ENCODE measurements at places on chromosomes 13 and 19.

DNA sequence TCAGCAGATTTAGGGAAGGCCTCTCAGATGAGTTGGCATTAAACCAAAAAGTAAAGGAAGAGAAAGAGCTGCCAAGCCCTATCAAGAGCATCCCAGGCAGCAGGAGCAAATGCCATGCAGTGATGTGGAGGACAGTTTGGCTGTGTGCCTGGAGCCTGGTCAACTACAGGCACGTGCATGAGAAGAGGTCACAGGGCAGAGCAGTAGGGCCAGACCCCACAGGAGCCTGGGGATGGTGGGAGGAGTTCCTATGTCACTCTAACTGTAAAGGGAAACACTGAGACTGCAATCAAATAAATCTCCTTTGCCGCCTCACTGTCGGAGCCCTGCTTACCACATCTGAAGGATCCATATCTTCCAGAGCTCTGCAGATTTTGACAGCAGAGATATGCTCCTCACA is 240.5 kb downstream of the ENOX1 start:
- DNase-seq = no peak

DNA sequence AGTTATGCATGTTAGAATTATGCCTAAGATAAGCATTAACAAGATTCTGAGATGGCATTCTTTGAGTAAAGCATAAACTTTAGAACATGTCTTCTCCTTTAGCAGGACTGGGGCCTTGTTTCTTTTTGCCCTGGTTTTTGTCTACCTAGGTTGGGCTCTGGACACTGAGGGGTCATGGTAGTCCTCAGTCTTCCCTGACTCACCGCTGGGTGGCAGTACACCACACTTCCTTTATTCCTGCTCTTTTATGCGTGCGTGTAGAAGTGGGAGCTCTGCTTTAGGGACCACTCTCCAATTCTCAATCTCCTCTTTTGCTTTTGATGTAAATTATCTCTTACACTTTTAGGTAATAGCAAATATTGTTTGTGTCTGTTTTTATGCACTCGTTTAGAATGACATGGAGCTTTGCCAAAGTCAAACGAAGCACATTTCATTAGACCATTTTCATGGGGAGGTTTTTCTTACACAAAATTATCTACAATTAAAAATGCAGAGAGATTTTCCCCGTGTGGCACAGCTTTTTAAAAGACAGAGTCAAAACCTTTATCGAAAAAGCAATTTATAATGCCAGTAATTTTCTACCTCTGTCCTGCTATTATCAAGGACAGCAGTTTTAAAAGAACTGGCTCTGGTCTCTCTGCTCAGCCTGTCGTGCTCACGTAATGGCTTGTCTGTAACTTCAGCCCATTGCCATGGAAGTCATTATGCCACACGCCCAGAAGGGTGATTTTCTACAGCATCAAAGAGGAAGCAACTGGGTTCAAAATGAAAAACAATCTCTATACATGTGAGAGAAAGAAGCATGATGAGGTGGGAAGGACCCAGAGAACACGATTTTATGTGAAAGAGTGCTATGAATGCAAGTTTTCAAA is 413.9 kb downstream of the COG6 start:
- DNase-seq = no peak

DNA sequence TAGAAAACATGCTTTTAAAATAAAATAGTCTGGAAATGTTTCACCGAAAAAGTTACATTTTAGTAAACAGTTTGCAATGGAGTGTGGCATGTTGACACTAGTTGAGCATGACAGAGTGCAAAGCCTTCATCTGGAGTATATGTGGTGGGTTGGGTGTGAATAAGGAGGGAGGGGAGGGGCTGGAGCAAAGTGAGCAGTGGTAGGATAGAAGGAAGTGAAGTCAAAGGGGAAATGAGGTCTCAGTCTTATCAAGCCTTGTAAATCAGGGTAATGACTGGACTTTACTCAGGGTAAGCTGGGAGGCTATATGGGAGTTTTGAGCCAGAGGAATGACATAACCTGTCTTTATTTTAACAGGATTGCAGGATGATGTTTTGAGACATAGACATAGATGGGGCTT is 222.8 kb downstream of the PCDH20 start:
- no peak for DNase-seq

DNA sequence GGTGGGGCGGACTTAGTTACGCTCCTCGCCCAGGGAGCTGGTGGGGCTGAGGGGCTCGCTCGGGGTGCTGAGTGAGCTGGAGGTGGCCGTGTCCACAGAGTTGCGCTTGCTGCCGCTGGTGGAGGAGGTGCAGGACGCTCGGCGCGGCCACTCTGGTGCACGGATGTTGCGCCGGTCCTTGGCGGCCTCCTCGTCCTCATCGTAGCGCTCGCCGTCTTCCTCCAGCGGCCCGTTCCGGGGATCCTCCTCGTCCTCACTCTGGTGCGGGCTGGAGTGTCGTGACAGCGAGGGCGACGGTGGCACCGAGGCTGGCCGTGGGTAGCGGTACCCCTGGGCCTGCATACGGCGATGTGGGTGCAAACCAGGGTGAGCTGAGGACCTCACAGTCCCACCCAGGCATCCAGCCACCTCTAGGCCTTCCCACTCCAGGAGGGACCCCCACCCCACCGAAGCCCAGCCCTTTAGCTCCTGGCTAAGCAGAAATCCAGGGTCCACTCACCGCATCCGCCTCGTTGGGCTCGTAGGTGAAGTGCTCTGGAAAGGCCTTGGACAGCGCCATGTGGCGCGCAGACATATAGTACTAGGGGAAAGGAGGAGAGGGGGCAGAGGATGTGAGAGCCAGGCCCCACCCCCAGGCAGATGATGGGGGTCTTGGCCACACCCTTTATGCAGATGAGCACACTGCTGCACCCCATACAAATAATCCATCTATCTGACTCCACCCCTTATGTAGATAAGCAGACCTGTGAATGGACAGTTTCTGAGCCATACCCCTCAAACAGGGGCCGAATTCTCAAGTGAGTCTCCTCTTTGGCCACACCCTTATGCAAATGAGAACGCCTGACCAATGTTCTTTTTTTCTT is 4.4 kb downstream of the FTL start:
- DNase-seq = no peak

DNA sequence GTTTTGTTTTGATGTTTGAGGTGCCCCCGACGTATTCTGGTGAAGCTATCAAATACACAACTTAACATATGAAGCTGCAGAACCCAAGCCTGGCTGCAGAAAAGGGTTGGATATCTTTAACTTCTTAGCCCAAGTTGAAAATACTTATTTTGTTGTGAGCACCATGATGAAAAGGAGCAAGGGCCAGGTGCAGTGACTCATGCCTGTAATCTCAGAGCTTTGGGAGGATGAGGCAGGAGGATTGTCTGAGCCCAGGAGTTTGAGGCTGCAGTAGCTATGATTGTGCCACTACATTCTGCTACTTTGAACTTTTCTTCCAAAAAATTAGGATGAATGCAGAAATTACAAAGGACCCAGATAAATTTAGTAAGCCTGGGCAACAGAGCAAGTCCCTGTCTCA is 44.1 kb upstream of the UBE2L5 start:
- no peak for DNase-seq

DNA sequence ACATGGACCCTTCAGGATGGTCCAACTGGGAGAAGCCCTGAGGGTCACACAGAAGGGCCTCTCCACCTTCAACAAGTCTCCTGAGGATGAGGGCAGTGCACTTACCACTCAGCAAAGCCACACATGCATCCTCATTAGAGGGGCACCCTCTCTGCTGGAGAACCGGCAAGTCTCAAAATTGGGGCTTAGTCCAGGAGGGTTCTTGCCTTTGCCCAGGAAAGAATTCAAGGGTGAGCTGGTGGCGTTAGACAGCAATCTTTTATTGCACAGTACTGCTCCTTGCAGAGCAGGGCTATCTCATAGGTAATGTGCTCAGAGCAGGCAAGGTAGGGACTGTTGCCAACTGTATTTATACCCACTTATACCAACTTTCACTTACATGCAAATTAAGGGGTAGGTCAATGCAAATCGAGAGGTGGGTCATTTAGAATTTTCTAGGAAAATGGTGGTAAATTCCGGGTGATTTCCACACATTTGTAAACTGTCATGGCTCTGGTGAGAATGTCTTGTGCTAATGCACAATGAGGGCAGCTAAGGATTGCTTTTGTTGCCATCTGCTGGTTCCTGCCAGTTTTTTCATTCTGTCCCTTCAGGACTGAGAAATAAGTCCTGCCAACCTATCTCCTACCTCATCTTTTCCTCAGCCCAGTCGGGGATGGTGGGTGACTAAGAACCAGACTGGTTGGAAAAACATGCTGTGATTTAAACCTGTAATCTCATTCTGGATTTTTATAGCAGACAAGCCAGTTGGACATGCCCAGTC is 27.8 kb upstream of the IGSF23 start:
- no peak for DNase-seq

GRCh38 chr13:81211713-81212112 is 870.8 kb upstream of the SPRY2 start:
- no peak for DNase-seq

GRCh38 chr13:75307370-75307949 is 174.5 kb downstream of the TBC1D4 start:
- DNase-seq = no peak

DNA sequence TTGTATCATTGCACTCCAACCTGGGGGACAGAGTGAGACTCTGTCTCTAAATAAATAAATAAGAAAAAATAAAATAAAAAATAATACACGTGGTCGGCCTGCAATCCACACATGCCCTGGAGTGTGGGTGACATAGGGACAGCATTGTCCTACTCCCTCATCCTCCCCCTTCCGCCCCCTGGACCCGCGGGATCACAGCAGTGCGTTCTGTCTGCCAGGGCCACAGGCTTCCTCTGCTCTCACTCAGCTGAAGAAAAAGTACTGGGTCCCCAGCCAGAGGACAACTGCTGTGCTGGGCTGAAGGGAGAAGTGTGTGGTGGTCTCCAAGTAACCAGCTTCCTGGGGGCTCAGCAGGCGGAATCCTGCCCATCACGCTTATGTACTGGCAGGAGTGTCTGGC is 6.3 kb downstream of the BCAT2 start:
- DNase-seq = no peak

- no peak for DNase-seq
Observed at GRCh38 chr19:7823686-7824301, 6.2 kb upstream of the EVI5L start.

DNA sequence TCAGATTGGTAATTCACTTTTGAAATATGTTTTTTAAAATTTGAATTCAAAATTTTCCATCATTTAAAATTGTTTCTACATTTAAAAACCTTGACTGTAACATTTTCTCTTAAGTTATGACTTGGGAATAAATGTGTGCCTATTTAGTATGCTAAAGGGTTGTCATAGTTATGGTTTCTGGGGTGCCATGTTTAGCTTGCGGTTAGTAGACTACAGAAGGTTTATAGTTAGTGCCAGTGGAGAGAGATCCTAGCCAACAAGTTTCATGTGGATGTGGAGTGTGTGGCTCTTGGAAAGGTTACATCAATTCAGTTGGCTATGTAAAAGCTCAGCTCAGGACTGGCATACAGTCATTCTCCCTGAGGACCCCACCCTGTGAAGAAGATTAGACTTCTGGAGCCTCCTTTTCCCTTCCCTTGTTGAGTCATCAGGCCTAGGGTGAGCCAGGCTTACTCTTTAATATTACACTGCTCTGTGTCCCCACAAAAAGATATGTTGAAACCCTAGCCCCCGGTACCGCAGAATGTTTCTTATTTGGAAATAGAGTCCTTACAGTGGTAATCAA is 20.4 kb downstream of the LMO7 start:
- no peak for DNase-seq

- DNase-seq = no peak
Observed at GRCh38 chr13:55007681-55008080, 1979.1 kb downstream of the OLFM4 start.

- no peak for DNase-seq
Observed at GRCh38 chr19:33616346-33616745, 5.4 kb upstream of the CHST8 start.

DNA sequence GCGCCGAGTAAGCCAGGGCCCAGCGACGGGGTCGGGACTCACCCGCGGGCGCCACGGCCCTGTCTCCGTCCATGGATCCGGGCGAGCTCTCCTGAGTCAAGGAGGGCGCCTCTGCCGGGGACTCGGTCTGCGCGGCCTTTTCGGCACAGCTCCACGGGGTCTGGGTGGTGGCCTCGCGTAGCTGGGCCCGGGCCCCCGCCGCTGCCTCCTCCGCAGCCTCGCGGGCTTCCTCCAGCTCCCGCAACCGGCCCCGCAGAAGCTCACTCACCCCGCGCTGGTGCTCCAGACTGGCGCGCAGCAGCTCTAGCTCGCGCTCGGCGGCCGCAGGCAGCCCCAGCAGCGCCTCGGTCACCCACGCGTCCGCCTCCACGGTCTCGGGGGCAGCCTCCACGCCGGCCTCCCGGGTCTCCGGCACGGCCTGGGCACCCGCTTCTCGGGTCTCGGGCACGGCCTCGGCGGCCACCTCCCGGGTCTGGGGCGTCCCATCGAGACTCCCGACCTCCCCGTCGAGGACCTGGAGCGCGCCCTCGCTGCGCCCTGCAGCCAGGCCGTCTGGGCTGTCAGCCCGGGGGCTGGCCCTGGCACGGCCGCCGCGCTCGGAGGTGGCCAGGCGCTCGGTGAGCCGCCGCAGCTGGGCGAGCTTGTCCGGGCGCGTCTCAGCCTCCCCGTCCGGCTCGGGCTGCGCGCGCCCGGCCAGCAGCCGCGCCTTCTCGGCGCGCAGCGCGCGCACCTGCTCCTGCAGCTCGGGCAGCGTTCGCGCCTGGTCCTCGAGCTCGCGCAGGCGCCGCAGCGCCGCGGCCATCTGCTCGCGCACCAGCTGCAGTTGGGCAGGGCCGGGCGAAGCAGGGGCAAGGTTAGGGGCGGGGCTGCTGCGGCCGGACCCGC is 8.4 kb downstream of the KANK3 start:
- DNase-seq = no peak

DNA sequence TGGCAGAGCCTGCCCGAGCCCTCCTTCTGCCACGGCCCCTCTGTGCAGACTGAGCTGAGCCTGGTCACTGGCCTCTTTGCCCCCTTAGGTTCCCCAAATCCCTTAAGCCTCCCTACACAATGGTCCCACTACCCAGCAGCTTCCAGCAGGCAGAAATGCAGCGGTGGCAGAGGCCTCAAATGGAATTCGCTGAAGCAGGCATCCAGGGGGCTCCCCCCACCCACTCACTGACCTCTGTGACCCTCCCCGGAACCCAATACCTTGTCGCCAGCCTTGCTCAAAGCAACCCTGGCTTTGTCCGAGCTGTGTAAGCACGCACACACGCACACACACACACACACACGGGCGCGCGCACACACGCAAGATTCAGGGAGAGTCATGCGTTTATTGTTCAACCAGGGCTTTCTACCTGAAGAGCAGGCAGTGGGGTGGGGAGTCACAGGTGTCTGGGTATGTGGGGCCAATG is at the start of gene LIM2:
LIM2 (minus strand) TSS at position 51 of the 466 bp plus-strand sequence. CDS start 531 bp downstream, outside the sequence.
- no peak for DNase-seq

DNA sequence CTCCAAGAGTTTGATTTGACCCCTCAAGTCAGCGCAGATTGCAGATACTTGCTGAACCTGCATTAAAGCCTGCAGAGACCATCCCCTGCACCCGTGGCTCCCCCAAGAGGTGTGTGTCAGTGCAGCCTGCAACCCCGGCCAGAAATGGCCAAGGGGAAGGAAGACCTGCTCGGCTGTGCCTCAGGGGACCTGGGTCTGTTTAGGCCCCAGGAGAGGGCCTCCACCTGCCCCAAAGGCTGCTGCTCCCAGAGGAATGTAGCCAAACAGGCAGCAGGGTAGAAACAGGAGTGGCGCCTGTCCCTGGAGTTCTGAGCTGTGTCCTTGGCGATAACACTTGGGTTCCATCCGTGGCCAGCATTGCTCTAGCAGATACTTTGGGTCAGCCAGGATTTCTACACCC is 8.0 kb downstream of the POP4 start:
- no peak for DNase-seq
